SK-N-SH (cell line): ENCODE measurements at places on chromosomes 1 and 21. TPM values are rescaled to one million over a fixed set of nuclear protein-coding genes. Genes with fewer than 3 reads are reported as not detected.

Gene TOMM20
- 71.3 and 86.2 TPM in 2 replicates for polyA plus RNA-seq

Gene RTCA
- polyA plus RNA-seq: 17.3 and 24.3 TPM in 2 replicates

Gene DMRTA2
- polyA plus RNA-seq: 0.02 TPM in 1 of 2 replicates, not detected in the other

Gene TUFT1
- polyA plus RNA-seq: 20.6 and 27.9 TPM in 2 replicates

Gene BEST4
- polyA plus RNA-seq: 0.08 and 0.12 TPM in 2 replicates

Gene TNNT2
- polyA plus RNA-seq: 0.33 and 0.57 TPM in 2 replicates

Gene HAPLN2
- polyA plus RNA-seq: 0.10 and 0.20 TPM in 2 replicates

Gene GJC2
- polyA plus RNA-seq: 0.92 and 0.97 TPM in 2 replicates

Gene FAM163A
- 0.43 and 1.1 TPM in 2 replicates for polyA plus RNA-seq

Gene HYI
- 6.8 and 11.1 TPM in 2 replicates for polyA plus RNA-seq

Gene GJA8
- not detected in 2 replicates for polyA plus RNA-seq

Gene RHCE
- polyA plus RNA-seq: 0.54 and 0.57 TPM in 2 replicates

DNA sequence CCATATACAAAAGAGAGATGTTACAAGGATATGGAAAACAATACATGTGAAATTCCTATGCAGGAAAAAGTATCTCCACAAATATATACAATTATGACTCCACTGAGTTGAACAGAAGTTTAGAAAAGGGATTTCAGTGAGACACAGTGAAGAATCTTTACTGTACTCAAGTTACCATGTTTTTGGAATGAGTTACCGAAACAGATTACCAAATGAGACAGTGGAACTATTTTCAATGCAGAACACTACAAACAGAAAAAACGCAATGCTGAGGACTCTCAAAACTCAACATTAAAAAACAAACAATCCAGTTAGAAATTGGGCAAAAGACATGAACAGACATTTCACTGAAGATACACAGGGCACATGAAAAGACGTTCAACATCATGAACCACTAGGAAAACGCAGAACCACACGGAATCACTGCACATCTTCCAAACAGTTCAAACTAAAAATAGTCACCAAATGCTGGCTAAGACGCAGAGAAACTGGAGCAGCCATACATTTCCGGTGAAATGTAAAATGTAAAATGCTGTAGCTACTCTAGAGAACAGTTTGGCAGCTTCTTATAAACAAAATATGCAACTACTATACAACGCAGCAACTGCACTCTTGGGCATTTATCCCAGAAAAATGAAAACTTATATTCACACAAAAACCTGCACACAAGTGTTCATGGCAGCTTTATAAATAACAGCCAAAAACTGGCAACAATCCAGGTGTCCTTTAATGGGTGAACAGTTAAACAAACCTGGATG lies 118.7 kb downstream of the UBR4 start:
- DNase-seq: no peak

- DNase-seq: no peak
Measured at GRCh38 chr1:201283836-201284553, 689 bp downstream of the PKP1 start.

DNA sequence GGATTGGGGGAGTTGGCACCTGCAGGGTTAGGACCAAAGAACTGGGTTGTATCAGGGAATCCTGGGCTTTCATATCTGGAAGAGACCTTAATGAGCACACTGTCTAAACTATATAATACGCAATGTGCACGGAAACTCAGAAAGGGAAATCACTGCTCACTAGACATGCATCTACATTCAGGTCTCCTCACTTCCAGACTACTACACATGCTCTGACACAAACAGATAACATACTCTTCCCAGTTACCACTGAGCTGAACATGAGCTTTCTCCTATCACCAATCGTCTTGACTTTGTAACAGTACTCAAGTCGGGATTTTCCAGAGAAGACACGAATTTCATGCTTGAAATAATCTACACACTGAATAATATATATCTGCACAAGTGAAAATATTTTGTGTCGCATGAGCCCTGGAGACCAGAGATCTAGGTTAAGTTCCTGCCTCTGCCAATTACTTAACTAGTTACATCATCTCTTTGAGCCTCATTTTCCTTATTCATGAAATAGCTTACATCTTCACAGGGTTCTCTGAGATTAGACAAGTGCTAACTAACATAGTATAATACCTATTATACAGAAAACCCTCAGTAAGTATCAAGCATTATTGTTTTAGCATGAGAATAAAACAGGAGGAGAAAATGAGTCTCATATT lies 101.1 kb downstream of the JAK1 start:
- DNase-seq: no peak

- DNase-seq: no peak
Measured at GRCh38 chr1:157105298-157105987, 5.8 kb upstream of the ETV3L start.

- no peak for DNase-seq
Measured at GRCh38 chr1:56196839-56197238, 382.5 kb downstream of the PLPP3 start.

- DNase-seq: no peak
Measured at GRCh38 chr1:36882536-36883285, 151.6 kb downstream of the GRIK3 start.

DNA sequence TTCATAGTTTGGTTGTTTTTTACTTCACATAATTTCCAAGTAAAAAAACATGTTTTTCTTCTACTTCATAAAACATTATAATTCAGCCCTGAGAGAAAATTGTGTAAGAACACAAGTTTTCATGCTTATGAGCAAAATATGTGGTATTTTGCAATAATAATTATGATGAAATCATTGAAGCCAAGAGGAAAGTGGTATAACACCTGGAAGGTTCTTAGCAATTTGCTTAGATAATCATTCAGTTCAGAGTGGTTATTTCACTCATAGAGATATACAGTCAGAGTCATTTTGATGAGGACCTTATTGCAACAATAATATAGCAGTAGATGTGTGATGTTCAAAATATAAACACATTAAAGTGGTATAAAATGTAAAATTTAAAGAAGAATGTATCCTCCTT lies 94.5 kb downstream of the PLPPR4 start:
- DNase-seq: no peak

DNA sequence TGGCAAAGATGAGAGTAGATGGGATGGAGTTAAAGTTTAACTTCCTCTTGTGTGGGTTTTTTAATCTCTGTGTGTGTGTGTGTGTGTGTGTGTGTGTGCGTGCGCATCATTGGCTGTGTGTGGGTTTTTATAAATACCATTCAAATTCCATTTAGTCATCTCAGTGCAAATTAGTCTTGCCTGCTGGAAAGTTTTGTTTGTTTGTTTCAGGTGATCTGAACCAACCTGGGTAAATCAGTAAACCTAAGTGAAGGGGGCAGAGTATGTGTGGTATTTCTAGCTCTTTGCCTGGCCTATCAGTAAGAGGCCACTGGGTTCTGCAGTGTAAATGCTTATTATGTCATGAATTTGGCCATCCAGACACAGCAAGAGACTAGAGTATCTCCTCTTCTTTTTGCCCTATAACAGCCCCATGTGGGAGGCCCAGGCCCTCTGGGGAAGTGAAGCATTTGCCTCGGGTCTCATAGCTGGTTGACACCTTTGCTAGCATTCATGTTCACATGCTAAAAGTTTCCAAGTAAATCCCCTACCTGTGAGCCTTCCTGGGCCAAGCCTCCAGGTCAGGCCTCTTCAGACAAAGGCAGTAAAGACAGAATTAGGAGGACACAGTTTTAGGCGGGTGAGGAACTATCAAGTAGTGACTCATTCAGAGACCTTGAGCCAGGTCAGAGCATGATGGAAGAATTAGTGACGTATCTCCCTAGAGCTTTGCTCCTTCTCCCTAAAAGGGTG lies 14.7 kb downstream of the INTS3 start:
- no peak for DNase-seq

DNA sequence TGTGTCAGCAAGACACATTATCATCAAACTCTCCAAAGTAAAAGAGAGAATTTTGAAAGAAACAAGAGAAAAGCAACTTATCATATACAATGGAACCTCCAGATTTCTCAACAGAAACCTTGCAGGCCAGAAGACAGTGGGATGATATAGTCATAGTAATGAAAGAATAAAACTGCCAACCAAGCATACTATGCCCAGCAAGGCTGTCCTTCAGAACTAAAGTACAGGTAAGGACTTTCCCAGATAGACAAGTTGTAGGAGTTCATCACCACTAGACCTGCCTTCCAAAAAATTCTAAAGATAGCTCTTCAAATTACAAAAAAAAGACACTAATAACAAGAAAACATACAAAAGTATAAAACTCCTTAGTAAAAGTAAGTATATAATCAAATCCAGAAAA lies 33.2 kb upstream of the FOXD3 start:
- DNase-seq: no peak

DNA sequence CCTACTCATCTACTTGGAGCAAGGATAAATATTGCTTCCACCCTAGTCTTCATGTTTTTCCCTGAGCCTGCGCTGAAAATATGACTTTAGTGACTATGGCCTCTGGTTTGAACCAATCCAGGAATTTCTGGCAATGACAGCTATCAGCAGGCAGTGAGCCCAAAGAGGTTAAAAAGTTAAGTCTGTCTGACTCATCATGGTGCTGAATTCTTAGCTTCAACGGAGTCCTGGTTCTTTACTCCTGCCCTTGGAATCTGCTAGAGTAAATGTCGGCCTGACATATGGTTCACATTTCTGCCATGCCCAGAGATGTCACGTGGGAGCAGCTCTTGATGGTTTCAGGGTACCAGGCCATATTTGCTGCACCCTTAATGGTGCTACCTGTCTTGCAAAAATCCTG lies 351.6 kb upstream of the PLXNA2 start:
- DNase-seq: no peak

GRCh38 chr1:191026828-191027227 lies 549.2 kb upstream of the BRINP3 start:
- no peak for DNase-seq

- DNase-seq: no peak
Measured at GRCh38 chr1:152858062-152858461, 1.7 kb upstream of the LCE7A start.

- DNase-seq: no peak
Measured at GRCh38 chr1:9071554-9072235, 2.3 kb upstream of the SLC2A5 start.

GRCh38 chr21:16821588-16821987 lies 691.3 kb upstream of the CXADR start:
- DNase-seq: no peak

DNA sequence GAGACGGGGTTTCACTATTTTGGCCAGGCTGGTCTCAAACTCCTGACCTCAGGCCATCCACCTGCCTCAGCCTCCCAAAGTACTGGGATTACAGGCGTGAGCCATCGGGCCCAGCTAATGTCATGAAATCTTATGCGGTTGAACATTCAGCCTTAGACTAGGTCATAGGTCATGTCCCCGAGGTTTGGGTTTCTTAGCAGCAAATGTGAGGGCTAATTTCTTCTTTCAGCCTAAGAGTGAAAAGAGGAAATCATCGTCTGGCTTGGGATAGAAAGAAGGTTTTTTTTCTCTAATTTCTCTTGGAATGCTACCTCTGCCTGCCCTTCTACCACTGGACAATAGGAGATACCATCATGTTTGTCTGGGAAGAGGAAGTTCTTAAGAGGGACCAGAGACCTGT lies 18.0 kb upstream of the PIK3CD start:
- no peak for DNase-seq

- DNase-seq: no peak
Measured at GRCh38 chr21:19844334-19844733, 1153.9 kb upstream of the NCAM2 start.
